ENCODE measurements at places on chromosomes 6 and 20.
A peak's percentile ranks its signal among the peaks of the same experiment; 100 is the strongest.

- DNase-seq = no peak
Measured at GRCh38 chr6:45377043-45377553, 636 bp downstream of the SUPT3H start.

GRCh38 chr20:64242003-64242796 is 13.3 kb upstream of the PCMTD2 start:
- DNase-seq = no peak

DNA sequence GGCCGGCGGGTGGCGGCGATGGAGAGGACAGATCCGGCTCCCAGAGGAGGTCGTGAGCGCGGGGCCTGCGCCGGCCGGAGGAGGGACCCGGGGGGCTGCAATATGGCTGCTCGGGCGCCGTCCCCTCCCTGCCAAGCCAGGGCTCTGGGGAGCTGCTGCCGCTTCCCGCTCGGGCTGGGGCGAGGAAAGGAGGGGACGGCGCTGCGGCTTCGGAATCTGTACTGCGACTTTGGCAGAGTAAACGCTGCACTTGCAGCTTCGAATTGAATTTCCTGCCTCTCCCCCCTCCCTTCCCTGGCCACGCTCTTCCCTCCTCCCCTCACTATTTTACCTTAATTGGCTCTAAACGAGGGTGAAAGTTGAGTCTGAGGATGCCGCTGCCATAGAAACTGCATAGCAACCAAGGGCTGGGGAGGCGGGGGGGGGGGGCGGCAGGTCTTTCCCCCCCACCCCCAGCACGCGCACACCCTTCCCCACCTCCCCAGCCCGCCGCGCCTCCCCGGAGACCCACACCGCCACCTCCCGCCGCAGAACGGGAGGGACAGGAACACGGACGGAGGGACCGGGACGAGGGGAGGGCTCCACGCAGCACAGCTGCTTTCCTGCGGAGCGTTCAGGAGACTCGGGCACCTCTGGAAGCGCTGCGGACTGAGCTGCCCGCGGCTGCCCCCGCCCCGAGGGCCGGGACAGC is 93.9 kb downstream of the RNASET2 start:
- peak; percentile 26 for DNase-seq

- DNase-seq = no peak
Measured at GRCh38 chr6:71236926-71237434, 51.6 kb upstream of the OGFRL1 start.

GRCh38 chr6:117483004-117483644 is 650 bp downstream of the DCBLD1 start:
- DNase-seq = peak; percentile 30

DNA sequence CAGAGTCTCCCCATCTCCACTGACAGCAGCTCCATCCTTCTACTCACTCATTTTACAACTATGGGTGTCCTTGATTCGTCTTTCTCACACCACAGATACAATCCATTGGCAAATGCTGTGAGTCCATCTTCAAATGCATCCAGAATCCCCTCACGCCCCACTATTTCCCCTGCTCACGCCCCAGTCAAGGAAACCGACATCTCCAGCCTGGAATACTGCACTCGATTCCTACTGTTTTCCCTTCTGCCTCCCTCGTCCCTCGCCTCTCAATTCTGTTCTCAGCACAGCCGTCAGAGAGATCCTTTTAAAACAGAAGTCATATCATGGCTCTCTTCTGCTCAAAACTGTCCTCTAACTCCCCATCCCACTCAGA is 4.7 kb downstream of the HLA-B start:
- DNase-seq = no peak

Data from DMS79 (cell line).